ENCODE measurements at places on chromosomes 1 and 21.

DNA sequence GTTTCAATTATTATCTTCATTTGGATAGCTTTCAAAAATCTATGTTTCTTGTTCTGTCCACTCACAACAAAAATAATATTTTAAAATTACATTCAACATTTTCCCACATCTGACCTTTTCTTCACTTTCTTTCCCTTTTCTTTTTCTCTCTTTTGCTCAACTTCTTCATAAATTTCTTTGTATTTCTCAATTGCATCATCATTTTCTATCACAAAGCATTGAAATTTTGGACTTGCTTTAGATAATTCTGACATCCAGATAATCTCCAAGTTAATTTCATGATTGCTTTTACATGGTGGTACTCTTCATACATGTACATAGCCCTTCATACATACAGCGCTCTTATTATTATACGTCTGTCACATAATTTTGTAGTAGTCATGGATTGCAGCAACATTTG, 30.2 kb downstream of the NUF2 start:
- no peak for DNase-seq

- no peak for DNase-seq
These were observed 86.6 kb downstream of the DMRTB1 start for GRCh38 chr1:53545663-53546408.

- no peak for DNase-seq
These were observed 234.4 kb downstream of the KCNT2 start for GRCh38 chr1:196373798-196374197.

DNA sequence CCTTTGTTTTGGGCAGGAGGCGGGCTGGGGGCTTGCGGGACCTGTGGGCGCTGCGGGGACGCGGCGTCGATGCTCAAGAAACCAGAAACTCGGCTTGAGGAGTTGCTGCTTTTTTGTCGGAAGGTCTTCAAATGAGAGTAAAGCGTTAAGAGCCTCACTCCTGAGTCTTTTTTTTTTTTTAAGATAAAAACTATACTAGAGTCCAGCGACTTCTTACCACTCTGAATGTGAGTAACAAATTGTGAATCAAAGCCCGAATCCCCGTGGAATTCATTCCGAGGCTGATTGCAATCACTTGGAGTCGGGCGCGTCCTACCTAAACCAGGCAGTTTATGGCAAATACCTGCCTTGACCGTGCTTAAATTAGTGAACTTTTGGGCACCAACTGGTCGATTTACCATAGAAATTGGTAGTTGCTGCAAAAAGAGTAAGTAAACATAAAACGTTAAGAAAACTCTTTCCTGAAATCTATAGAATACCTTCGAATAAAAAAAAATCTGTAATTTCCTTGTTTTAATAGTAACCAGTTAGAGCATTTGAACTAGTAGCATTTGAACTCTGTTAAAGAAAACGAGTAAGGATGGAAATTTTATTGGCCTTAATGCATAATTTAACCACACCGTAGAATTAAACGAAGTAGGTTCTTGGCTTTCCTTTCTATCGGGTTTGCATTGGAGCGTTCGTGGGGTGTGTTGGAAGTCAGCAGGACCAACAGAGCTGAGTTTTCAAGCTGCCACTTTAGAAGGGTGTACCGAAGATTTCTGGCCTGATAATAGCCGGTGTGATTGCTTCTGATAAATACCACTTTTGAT, 769 bp downstream of the GPSM2 start:
- peak; percentile 51 for DNase-seq

DNA sequence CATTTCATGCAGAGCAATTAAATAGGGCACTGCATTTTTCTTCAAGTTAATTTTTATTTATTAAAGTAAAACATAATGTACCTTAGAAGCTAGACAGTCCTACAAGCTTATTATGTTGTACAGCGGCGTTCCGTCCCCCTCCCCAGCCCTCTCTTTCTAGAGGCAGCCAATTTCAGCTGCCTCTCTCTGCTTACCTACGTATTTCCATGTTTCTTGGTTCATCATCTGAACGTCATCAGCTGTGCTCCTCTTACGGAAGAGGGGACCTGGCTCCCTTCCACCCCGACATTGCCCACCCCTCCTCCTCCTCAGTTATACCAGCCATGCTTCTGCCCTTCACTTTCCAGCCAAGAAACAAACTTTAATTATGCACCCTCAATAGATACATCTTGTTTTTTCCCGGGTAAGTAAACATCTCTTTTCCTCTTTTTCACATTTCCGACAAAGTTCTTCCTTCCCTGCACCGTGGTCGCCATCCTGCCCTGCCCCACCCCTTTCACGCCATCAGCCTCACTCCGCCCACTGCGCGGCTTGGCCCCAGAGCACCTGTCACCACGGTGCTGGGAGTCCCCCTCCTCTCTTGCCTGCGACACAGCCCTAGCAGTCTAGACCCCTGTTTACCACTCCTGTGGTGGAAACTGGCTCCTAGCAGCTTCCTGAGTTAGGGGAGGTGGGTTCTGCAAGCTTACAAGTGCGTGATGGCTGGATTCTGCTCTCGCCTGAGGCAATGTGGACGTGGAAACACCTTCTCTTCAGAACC, 57.9 kb downstream of the SLC37A1 start:
- DNase-seq: no peak

DNA sequence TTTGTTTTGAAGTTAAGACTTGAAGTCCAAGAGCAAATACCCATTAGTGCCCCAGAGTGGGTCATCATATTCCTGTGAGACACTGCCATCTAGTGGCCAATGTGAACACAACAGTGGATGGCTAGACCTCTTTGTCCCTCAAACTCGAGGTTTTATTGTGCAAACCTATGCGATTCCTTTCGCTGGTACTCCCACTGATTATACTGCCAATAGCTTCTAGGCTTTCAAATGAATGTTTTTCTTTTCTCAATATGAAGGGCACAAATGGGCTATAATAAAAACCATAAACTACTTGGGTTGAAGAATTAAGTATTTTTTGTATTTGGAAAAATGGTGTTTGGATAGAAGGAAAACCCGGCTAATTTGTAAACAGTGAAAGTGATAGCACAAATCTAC, 100.4 kb upstream of the ZNF281 start:
- DNase-seq: peak; percentile 86

DNA sequence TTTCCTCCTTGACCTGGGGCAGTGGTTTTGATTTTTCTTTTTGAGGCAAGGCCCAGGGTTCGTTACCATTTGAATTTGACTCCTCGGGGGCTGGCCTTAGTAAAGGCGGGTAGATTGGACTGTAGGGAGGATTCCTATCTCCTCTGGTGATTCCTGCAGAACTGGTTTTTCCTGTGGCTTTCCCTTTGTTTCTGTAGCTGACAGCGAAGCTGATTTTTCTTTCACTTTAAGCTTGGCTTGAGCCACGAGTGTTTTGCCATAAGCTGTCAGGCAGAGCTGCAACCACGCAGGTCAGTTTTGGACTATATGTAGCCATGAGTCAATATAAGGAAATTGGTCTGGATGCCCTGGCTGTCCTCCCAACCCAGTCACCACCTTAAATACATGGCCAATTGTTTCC, 28.7 kb upstream of the KCNJ15 start:
- no peak for DNase-seq

GRCh38 chr1:95723346-95723745, 489.3 kb downstream of the RWDD3 start:
- DNase-seq: no peak

DNA sequence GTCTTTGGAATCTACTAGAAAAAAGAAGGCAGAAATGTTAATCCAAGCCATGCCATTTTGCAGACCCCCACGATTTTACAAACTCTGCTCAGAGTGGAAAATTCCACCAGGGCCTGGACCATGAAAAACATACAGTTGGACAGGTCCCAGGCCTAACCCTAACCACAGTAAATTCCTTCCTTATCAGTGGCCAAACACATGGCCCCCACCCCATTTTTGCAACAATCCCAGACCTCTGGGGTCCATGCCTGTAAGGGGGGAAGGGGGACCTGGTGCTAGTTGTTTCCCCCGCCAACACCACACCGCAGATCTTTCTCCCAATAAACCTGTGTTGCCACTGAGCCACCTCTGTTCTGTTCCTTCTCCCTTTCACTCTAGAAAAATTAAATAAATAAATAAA, 1352.7 kb downstream of the AMY1C start:
- DNase-seq: no peak

DNA sequence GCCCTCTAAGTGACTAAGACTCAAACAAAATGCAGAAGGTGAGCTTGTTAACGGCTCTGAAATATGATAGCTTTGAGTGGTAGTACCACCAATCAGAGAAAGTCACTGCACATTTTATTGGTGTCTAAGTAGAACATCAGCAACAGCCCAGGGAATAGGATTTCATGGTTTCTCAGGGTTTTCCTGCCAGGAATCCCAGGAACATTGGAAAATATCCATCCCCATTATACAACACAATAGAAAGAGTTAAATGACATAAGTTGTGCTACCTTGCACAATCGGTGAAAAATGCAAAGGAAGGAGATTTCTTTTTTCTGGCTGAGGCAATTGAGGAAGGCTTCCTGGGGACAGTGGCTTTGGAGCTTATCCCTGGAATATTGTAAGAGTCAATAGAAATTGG, 283.1 kb downstream of the HLX start:
- DNase-seq: no peak

- DNase-seq: no peak
These were observed 4.0 kb downstream of the SLAMF8 start for GRCh38 chr1:159830722-159831121.

- no peak for DNase-seq
These were observed 206.2 kb upstream of the PTBP2 start for GRCh38 chr1:96515430-96515829.

- peak; percentile 88 for DNase-seq
These were observed 66.9 kb downstream of the GNG12 start for GRCh38 chr1:67766141-67766978.

GRCh38 chr1:9121496-9122409, 7.1 kb downstream of the GPR157 start:
- no peak for DNase-seq

DNA sequence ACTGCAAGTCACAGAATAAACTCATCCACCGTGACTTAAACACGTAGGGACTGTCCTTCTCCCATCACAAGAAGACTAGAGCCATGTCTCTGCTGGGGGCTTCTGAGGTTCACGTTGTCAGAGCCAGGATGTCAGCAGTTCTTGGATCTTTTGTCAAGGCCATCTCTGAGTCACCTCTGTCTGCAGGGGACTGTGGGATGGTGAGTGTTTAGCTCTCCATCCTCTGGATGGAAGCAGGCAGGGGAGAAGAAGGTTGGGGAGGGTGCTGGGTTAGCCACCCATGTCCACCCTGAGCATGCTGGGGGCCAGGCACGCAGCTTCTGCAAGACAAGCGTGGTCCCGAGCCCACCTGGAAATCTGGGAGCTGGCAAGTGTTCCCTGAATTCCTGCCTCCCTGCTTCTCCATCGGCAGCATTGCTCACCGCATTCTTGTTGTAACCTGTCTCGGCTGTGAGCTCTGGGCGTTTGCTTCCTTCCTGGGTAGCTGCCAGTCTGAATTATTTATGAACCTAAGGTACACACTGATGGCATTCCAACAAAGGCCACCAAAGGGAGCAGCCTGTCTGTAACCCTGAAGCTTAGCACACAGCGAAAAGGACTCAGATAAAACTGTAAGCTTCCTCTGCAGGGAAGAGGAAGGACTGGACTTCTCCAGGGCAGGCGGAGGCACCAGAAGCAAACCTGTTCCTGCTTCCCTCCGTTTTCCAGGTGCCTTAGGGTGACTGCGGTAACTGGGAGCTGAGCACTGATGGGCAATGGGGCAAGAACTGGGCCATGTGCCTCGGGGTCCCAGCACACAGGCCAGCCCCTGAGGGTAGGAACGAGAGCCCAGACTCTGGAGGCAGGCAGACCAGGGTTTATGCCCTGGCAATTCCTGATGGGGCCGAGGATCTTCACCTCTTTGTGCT, 88.6 kb downstream of the RIPK4 start:
- peak; percentile 59 for DNase-seq

GRCh38 chr1:61299463-61299862, 217.1 kb downstream of the NFIA start:
- peak; percentile 8 for DNase-seq

DNA sequence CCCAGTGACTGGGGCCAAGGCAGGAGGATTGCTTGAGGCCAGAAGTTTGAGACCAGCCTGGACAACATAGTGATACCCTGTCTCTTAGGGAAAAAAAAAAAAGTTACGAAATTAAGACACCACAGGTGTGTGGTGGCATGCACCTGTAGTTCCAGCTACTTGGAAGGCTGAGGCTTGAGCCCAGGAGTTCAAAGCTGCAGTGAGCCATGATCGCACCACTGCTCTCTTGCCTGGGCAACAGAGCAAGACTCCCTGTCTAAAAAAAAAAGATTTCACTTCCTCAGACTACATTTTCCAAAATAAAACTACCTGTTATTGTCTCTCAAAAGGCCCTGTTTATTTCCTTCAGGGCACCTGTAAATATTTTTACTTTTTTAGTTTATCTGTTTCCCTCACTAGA, 4.7 kb upstream of the STK40 start:
- no peak for DNase-seq

GRCh38 chr21:31182231-31183140, 144.2 kb upstream of the KRTAP19-8 start:
- DNase-seq: no peak

- DNase-seq: no peak
These were observed 2.0 kb upstream of the ACOT11 start for GRCh38 chr1:54545916-54546635.

GRCh38 chr1:178328728-178329127, 168.0 kb downstream of the CLEC20A start:
- DNase-seq: no peak

- no peak for DNase-seq
These were observed 165.3 kb upstream of the USP24 start for GRCh38 chr1:55380355-55380970.

Data from astrocyte of the spinal cord (primary cell).